ENCODE measurements at places on chromosomes 16 and 17. TPM values are rescaled to one million over a fixed set of nuclear protein-coding genes. Genes with fewer than 3 reads are reported as not detected.

Gene PRR35
- total RNA-seq, result not detected

Gene IRX5
- total RNA-seq, result not detected

Gene ADAP2
- total RNA-seq, result 43.2 TPM

GRCh38 chr16:58243528-58244004 lies 45.7 kb upstream of the CSNK2A2 start:
- DNase-seq, result peak; percentile 28

- no peak for DNase-seq
Measured at GRCh38 chr17:17943281-17943984, 28.8 kb downstream of the TOM1L2 start.

All from mesenteric fat pad (tissue), 1 donor.